ENCODE measurements at places on chromosomes 2 and 18. TPM values are rescaled to one million over a fixed set of nuclear protein-coding genes. Genes with fewer than 3 reads are reported as not detected.

The OTX1 gene
- total RNA-seq, result 2.4 TPM

The STARD6 gene
- not detected for total RNA-seq

The APOB gene
- total RNA-seq, result not detected

The CD302 gene
- 2.5 TPM for total RNA-seq

The SP100 gene
- total RNA-seq, result 25.4 TPM

The CDCA7 gene
- 43.9 TPM for total RNA-seq

The TBR1 gene
- total RNA-seq, result not detected

The TUBA3E gene
- total RNA-seq, result 0.78 TPM

The EMILIN1 gene
- 0.64 TPM for total RNA-seq

The DHRS9 gene
- total RNA-seq, result 3.5 TPM

The FEV gene
- not detected for total RNA-seq

The LCT gene
- not detected for total RNA-seq

The ITPRIPL1 gene
- total RNA-seq, result not detected

The CRYGC gene
- not detected for total RNA-seq

The GPAT2 gene
- not detected for total RNA-seq

The SNRNP27 gene
- total RNA-seq, result 44.2 TPM

The CAPN14 gene
- not detected for total RNA-seq

The METTL21A gene
- 26.2 TPM for total RNA-seq

The RAX gene
- total RNA-seq, result not detected

The KYNU gene
- 252 TPM for total RNA-seq

The OSBPL6 gene
- 7.2 TPM for total RNA-seq

The VWC2L gene
- total RNA-seq, result not detected

The GPBAR1 gene
- total RNA-seq, result 0.12 TPM

The NDUFV2 gene
- total RNA-seq, result 118 TPM

The YPEL5 gene
- 63.2 TPM for total RNA-seq

The LIPG gene
- total RNA-seq, result 0.32 TPM

The SPC25 gene
- total RNA-seq, result 20.1 TPM

The CSRNP3 gene
- not detected for total RNA-seq
